ENCODE measurements at places on chromosomes 7 and 10. TPM values are rescaled to one million over a fixed set of nuclear protein-coding genes. Genes with fewer than 3 reads are reported as not detected.

Gene IDI1
- 85.5 TPM for total RNA-seq

Gene LRRC18
- total RNA-seq = not detected

Gene FBXL13
- total RNA-seq = 0.16 TPM

Gene ACTR3C
- total RNA-seq = 3.5 TPM

Gene PROSER2
- 0.10 TPM for total RNA-seq

GRCh38 chr7:111266613-111267012 is 175.7 kb downstream of the LRRN3 start:
- no peak for DNase-seq

- no peak for DNase-seq
Observed at GRCh38 chr7:28723336-28723735, 234.8 kb downstream of the TRIL start.

DNA sequence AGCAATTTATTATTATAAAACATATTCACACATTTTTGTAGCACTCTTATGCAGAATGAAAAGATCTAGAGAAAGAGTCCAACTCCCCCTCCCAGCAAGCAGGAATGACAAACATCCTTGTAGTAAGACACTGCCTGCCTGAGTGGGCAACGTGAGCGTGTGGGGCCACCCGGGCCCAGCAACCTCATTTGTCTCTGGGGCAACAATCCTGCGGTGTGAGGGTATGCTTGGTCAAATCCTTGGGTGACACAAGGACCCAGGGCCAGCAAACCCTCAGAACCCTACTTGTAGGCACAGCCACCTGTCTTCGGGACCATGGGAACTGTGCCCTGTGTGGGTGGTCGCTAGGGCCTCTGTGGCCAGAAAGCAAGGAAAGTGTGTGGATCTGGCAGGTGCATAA is 10.7 kb downstream of the RHEB start:
- DNase-seq = no peak

- no peak for DNase-seq
Observed at GRCh38 chr7:89988074-89988473, 166.2 kb upstream of the STEAP1 start.

DNA sequence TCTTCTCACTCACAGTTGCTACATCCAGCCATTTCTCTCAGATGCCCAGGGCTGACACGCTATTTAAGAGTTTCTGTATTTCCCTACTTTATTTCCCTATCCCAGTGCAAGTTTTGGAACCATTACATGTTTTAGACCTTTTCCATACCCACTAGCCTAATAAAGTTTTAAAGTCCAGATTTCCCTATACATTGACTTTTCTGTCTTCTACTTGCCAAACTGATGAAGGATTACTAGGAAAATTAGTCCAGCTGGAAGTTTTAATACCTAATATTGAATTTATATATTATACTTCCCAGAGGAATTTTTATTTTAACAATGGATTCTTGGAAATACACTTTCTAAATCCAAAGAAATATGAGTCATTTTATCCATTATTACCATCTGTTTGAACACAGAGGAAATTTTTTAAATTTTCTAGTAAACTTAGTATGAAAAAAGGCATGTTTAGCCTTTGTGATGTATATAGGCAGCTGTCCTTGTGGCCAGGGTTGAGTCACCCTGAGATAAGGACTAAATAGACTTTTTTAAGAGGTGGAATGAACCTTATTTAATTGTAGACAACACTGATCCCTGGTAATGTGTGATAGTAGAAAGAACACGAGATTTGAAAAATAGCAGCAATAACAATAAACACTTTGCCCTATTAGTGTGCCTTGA is 205.0 kb downstream of the TFEC start:
- DNase-seq = no peak

- no peak for DNase-seq
Observed at GRCh38 chr7:139618482-139619366, 95.2 kb downstream of the CLEC2L start.

DNA sequence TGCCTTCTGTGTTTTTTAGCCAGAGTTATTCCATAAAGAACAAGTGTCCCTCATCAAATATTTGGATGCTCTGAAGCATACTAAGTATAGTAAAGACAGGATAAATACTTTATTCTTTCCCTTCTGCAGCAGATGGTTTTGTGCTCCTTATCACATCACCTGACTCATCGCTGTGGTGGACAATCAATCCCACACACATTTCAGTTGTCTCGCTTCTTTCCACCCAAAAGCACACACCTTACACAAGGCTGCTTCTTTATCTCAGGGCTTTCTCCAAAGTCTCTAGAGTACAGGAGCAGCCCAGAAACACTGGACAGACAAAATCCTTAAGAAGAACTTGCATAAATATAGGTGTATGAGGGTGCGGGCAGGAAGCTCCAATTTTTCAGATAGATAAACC is 43.4 kb downstream of the IGF2BP3 start:
- no peak for DNase-seq

GRCh38 chr7:133795068-133795665 is 332.0 kb upstream of the LRGUK start:
- no peak for DNase-seq

DNA sequence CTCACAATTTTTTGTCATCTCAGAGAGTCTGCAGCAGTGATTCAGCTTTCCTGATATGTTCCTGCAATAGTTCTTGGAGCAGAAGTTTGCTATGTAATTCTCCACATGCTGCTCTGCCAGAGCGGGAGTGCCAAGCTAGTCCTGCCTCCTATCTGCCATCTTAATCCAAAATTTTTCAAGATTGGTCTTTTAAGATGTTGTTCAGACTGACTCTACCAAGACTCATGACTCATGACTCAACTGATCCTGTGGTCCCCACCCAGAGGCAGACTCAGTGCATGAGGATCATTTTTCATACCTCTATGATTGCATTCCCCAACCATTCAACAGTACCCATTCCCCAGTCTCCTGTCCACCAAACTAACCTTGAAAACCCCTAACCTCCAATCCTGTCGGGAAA is 470.8 kb downstream of the INHBA start:
- no peak for DNase-seq

DNA sequence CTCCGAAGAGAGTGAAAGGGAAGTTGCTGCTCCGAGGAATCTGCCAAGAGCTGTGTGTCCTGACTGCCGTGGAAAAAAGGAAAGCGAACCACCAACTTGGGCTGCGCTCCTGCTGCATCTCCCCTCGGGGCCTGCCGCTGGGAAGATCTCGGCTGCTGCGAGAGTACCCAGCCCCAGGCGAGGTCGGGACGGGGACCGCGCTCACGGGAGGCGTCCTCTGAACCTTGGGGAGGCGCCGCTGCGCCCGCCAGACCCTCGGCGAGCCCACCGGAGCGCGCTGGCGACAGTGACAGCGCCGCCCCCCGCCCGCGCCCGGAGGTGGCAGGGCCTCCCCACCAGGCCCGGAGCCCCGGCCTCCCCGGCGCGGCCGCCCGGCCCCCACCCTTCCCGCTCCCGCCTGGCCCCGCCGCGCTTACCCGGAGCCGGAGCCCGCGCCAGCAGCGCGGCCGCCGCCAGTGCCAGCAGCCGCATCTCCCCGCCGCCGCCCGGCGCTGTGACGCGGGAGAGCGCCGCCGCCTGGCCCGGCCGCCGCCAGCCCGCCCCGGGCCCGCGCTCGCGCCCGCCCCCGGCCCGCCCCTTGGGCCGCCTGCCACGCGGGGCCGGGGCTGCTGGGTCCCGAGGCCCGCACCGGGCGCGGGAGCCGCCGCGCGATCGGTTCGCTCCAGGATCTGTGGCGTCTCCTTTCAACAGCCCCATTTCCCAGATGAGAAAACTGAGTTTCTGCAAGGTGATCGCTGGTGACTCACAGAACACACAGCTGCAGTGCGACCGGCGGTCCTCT is at the start of gene VSTM4:
Gene VSTM4, minus strand, starts transcription at position 508 of the 781 bp plus-strand sequence. Its CDS starts 37 bp downstream, at position 471.
- DNase-seq = no peak

- DNase-seq = no peak
Observed at GRCh38 chr10:10804998-10805740, 212.5 kb upstream of the CELF2 start.

DNA sequence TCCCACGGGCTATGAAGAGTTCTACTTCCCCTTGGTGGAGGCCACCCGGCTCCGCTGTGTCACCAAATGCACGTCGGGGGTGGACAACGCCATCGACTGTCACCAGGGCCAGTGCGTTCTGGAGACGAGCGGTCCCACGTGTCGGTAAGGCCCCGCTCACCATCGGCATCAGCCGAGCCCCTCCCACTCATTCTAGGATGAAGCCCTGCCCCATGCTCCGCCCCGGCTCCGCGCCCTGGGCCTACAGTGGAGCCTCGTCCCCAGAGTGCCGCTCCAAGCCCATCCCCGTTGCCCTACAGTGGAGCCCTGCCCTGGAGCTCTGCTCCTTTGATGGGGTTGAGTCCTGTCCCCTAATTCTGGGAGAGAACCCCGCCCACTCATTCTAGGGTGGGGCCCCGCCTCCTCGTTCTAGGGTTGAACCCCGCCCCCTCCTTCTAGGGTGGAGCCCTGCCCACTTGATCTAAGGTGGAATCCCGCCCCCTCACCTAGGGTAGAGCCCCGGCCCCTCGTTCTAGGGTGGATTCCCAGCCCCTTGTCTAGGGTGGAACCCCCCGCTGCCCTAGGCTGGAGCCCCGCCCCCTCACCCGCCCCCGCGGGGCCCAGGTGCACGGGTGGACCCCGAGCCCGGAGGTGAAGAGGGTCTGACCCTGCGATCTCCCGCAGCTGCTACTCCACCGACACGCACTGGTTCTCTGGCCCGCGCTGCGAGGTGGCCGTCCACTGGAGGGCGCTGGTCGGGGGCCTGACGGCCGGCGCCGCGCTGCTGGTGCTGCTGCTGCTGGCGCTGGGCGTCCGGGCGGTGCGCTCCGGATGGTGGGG is 3.4 kb upstream of the MUC12 start:
- no peak for DNase-seq

- no peak for DNase-seq
Observed at GRCh38 chr7:46742601-46743000, 821.5 kb upstream of the IGFBP3 start.

- no peak for DNase-seq
Observed at GRCh38 chr10:127702271-127702670, 34.7 kb upstream of the FOXI2 start.

DNA sequence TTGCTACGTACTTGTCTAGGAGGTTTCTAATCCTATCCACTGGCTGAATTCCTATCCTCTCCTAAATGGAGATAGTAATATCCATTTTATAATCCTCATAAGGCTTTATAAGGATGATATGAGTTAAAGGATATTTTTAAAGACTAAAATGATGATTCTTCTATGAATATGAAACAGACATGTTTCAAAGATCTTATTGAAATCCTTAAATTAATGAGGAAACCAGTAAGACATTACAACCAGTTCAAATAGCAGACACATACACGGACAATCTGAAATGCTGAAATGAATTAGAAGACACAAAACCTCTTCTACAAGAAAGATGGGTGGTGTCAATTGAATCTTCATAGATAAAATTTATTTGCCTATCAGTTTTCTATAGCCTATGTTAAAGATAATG is 132.9 kb upstream of the ANK3 start:
- DNase-seq = no peak

- no peak for DNase-seq
Observed at GRCh38 chr7:137579913-137580640, 236.5 kb upstream of the PTN start.

GRCh38 chr7:51154201-51154600 is 162.4 kb downstream of the COBL start:
- DNase-seq = no peak

DNA sequence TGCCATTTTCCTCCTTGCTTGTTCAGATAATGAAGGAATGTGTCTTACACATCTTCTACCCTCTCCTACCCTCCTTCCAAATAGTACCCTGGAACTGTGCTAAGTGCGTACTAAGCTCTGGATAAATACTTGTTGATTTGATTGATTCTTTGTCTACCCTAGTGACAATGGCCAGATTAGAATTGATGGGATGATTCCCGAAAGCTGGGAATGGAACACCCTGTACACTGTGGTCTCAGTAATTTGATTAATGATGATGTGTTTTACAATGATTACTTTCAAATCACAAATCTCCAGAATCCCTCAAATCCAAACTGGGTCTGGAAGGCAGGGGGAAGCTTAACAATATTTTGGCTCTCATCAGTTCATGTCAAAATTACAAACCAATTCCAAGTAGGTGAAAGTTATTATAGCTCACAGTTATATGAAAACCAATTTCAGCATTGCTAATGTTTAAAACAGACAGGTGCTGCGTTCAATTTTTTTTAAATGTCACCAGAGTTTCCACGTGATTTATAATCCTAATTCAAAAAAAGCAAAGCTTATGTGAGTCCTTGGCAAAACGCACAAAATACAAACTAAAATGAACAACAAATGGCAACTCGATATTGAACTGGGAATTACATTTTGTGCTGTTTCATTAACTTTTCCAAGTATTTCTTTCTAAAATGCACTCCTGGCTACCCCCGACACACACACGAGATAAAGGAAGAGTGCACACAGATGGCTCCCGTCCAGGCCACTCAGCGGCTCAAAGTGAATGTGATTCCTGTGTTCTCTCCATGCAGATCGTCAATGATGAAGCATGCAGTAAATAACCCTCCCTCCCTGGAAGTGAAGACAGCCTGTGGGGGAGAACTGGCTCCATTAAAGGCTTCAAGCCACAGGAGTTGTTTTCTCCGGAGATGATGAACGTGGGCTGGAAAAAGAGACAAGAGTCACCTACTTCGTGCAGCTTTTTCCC is 21.7 kb upstream of the ADRB1 start:
- DNase-seq = no peak

- no peak for DNase-seq
Observed at GRCh38 chr7:711922-712380, 14.5 kb upstream of the DNAAF5 start.

- no peak for DNase-seq
Observed at GRCh38 chr7:24138343-24138742, 145.6 kb upstream of the NPY start.

DNA sequence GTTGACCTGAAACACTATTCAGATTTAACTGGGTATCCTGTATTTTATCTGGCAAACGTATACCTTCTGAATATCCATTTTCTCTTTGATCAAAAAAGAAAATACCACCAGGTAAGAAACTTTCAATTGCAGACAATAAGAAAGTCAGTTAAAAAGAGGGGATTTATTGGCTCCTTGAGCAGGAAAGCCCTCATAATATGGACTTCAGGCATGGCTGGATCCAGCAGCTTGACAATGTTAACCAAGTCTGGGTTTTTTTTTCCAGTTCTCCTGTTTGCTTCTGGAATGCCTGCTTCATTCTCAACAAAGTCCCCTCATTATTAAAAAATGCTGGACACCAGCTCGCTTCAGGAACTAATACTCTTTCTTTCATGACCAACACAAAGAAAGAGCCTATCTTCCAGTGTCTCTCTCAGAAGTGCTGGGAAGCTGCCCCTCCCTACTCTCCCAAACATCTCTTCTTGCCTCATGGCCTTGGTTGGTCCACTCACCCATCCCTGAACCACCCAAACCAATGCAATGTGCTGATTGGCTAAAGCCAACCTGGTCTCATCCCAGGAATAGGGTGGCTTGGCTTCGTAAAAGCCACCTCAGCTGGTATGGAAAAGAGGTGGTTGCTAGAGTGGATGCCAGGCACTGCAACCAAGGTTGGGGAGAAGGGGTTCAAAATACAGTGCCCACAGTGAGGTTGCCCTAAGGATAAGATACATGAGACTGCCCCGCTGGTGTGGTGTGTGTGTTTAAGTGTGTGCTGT is 30.6 kb upstream of the WDFY4 start:
- no peak for DNase-seq

Data from GM12878 (cell line).